Endothelial cell of umbilical vein (primary cell): ENCODE measurements at places on chromosomes 1 and 21.

- DNase-seq = no peak
Measured at GRCh38 chr1:53614231-53615021, 124.5 kb downstream of the GLIS1 start.

GRCh38 chr1:40337443-40337842 lies 20.4 kb upstream of the COL9A2 start:
- no peak for DNase-seq

- DNase-seq = no peak
Measured at GRCh38 chr1:15399710-15400109, 10.0 kb upstream of the EFHD2 start.

GRCh38 chr1:89260566-89261255 lies 11.9 kb downstream of the GBP5 start:
- no peak for DNase-seq

- no peak for DNase-seq
Measured at GRCh38 chr1:55827350-55827749, 612.2 kb upstream of the USP24 start.

DNA sequence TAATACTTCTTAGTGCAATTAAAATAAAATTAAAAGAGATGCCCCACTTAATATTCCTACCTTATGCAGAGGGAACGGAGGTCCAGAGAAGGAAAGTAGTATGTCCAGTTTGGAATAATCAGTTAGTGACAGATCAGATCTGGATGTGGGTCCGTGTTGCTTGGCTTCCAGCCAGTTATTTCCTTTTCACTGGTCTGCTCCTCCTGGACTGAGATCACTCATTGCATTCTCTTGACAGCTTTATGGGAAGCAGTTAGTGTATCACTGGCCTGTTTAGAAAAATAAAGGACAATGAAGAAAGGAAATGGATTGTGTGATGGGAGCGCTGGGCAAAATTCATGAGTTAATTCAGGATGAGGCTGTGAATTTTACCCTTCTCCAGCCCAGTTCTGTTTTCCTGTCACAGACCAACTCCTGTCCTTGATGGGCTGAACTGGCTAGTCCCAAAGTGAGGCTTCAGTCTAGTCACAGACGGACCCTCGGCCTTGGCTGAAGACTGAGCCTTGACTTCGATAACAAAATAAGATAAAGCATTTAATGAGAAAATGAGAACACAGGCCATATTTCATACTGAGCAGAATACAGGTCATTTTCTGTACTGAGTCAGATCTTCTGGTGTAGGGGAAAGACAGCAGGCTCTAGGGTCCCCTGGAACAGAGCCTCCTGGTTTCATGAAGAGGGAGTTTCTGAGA lies 85.2 kb upstream of the TRABD2B start:
- peak; percentile 49 for DNase-seq

DNA sequence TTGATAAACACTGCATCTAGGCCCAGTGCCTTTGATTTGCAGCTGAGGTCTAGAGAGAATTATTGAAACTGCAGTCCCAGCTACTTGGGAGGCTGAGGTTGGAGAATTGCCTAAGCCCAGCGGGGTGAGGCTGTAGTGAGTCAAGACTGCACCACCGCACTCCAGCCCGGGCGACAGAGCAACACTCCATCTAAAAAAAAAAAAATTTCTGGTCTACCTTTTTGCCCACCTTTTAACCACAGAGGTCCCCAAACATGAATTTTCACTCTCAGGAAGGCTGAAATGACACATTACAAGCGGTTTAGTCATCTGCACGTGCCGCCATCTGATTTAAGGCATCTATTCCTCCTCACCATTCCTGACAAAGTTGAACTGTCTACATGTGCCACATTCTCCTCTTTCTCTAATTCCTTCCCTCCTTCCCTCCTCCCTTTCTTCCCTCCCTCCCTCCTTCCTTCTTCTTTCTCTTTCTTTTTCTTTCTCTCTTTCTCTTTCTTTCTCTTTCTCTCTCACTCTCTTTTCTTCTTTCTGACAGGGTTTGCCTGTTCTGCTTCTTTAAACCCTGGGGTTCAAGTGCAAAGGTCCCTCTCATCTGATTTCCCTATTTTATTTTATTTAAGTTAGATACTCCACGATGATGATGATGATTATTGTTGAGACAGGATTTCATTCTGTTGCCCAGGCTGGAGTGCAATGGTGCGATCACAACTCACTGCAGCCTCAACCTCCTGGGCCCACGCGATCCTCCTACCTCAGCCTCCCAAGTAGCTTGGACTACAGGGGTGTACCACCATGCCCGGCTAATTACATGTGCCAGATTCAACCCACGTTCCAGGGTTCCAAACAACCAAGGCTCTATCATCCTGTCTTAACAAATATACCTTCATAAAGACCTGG lies 3.0 kb upstream of the SOD1 start:
- no peak for DNase-seq

- no peak for DNase-seq
Measured at GRCh38 chr1:214856843-214857242, 225.7 kb upstream of the KCNK2 start.

DNA sequence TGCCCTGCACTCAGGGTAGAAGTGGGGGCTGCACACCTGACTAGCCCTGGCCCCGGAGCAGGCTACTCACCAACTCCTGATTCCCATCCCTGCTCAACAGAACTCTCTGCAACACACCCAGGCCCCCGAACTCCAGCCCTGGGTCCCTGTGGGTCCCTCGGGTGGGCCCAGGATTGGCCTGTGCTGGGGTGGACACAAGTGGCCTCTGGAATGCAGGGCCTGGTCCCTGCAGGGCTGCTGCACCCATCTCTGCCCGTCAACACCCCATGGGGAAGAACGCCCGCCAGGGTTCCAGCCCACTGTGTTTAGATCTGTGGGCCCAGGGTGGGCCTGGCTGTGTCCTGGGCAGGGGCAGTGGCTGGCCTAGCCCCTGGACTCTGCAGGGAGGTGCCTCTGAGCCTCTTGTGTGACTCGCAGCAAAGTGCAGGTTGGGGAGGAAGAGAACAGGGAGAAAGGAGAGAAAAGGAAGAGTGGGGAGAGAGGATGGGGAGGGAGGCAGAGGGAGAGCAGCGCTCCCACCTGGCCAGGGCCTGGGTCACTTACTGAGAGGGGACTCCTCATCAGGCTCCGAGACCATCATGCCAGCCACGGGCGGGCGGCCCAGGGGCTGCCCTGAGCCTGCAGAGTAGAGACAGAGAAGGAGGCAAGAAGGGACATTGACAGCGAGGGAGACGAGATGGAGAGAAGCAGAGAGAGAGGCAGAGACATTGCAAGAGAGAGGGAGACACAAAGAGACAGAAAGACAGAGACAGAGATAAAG lies 43.9 kb downstream of the HSPG2 start:
- no peak for DNase-seq
